ENCODE measurements at places on chromosomes 7 and 10.

DNA sequence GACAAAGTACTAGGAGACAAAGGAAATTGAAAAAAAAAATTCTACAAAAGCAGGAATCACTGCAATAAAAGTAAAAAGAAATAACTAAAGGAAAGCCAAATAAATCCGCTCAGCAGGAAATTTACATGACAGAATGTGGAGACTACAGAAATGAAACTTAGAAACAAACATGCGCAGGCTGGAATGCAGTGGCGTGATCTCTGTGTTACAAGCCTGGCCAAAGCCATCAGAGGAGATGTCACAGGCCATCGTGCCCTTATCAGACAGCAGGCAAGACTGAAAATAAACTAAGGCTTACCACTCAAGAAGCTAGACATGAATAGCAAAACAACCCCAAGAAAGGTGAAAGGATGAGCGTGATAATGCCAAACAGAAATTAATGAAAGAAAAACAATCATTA is 6.3 kb upstream of the CAMK2B start:
- no peak for DNase-seq

GRCh38 chr7:94433224-94433623 is 38.5 kb downstream of the COL1A2 start:
- DNase-seq = no peak

DNA sequence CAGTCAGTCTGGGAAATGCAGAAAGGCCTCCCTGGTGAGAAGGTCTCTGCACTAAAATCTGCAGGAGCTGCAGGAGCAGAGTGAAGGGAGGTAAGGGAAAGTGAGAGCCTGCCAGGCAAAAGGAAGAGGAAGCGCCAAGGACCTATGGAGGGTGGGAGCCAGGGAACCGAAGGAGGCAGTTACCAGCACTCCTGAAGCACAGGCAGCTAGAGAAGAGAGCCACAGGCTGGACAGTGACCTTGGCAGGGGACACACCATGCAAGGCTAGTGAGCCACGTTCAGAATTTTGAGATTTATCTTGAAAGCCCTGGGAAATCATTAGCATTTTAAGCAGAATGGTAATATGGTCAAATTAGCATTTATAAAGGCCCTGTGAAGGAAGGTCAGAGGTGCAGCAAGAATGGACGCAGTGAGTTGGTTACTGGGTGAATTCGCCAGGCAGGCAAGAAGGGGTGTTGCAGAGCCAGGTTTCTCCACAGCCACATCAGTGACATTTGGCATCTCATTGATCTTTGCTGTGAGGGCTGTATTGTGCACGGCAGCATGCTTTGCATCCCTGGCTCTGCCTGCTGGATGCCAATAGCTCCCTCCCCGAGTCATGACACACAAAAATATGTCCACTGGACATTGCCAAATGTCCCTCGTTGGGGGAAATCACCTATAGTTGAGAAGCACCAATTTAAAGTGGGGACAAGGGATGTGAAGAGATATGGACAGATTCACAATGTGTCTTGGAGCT is 54.7 kb upstream of the LANCL2 start:
- DNase-seq = no peak

DNA sequence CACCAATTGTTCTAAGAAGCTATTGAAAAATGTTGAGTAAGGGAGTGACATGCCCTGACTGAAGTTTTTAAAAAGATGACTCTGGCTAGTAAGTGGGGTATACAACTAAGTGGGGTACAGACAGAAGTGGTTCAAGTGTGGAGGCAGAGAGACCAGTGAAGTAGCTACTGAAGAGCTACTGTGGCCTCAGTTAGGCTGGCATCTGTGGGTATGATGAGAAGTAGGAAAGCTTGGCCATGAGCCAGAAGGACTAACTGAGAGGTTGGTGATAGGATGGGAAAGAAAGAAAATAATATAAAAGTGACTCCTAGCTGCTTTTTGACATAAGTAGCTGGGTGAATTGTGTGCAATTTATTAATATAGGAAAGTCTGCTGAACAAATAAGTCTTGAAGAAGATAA is 176.6 kb downstream of the SEMA3D start:
- no peak for DNase-seq

GRCh38 chr10:55263327-55263726 is 462.3 kb upstream of the PCDH15 start:
- DNase-seq = no peak

- no peak for DNase-seq
These were observed 11.7 kb downstream of the TMEM184A start for GRCh38 chr7:1544178-1544895.

DNA sequence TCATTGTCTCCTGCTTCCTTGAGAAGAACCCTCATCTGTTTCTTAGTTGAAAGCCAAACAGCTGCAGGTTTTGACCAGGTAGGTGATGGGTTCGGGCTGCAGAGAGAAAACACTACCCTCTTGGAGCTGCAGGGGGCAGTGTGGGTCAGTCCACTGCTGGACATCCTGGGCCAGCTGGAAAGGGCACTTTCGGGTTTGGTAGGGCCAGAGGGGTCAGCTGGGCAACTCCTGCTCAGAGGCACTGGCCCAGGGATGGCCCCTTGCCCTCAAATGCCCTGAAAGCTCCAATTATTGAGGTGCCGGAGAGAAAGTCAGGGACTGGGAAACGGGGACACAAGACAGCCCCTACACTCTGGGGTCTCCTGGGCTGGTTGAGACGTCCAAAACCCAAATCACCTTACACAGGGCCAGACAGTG is 90.7 kb downstream of the MKI67 start:
- peak; percentile 48 for DNase-seq

GRCh38 chr10:119208553-119208940 is 1.2 kb downstream of the GRK5 start:
- DNase-seq = no peak

DNA sequence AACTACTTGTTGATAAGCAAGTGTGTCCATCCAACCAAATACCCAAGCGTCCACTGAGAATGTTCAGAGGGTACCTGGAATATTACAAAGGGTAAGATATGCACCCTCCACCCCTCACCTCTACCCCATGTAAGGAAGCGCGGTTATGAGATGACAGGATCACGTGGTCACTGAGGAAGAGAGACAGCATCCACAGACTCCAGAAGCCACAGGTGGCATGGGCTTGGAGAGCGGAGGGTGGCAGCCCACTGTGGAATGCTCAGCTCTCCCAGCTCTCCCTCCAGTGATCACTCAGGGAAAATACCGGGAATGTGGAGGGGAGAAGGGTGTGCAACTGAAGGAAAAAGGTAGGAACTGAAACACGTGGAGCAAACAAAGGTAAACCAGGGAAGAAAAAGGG is 25.7 kb downstream of the SFMBT2 start:
- no peak for DNase-seq

DNA sequence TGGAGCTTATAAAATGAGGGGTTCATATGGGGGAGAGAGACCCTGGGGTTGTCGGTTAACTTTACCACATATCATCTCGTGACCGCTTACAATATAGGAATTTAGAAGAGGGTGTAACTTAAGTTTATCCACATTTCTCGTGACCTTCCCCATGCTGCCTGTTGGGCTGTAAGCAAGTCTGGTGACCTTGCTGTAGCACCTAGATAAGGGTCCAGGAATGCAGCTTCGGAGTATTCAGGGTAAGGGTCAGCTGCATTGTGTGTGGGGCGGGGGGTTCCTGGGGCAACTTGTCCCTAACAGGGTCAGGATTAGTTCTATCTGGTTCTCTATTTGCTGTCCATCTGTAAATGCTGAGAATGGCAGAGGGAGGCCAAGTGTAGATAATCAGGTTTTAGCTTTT is 1.3 kb upstream of the CHST3 start:
- no peak for DNase-seq

GRCh38 chr7:37095122-37095521 is 353.5 kb downstream of the ELMO1 start:
- DNase-seq = no peak

GRCh38 chr7:99642027-99642426 is 25.3 kb downstream of the ZSCAN25 start:
- DNase-seq = no peak

- no peak for DNase-seq
These were observed 225.7 kb upstream of the PPP2R2D start for GRCh38 chr10:131675104-131675503.

DNA sequence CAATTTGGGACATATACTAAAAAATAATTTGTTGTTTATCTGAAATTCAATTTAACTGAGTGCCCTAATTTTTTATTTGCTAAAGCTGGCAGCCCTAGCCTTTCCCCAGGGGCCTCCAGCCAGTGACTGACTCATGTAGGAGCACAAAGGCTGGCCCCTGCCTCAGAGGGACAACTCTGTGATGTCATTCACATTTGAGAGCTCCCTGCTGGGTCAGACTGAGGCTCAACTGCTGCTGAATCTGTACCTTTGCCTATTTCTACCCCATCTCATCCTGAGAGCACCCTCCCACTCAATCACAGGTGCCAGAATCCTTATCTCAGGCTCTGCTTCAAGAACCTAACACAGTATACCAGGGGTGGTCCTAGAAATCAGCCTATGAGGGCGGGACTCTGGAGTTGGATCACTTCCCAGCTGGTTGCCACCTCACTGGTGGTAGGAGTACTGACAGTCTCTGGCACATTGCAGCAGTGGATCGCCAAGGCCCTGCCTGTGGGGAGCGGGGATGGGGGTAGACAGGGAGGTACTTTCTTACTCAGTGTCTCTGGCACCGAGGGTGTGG is 11.6 kb downstream of the GCK start:
- DNase-seq = no peak

GRCh38 chr10:57142925-57143576 is 782.0 kb upstream of the ZWINT start:
- no peak for DNase-seq

- DNase-seq = no peak
These were observed 165.2 kb upstream of the CDCA7L start for GRCh38 chr7:22110881-22111280.

GRCh38 chr7:158023681-158024350 is 563.8 kb downstream of the PTPRN2 start:
- no peak for DNase-seq

- DNase-seq = no peak
These were observed 49.0 kb upstream of the ABI1 start for GRCh38 chr10:26909753-26910152.

GRCh38 chr7:54679490-54679817 is 79.6 kb downstream of the SEC61G start:
- no peak for DNase-seq

DNA sequence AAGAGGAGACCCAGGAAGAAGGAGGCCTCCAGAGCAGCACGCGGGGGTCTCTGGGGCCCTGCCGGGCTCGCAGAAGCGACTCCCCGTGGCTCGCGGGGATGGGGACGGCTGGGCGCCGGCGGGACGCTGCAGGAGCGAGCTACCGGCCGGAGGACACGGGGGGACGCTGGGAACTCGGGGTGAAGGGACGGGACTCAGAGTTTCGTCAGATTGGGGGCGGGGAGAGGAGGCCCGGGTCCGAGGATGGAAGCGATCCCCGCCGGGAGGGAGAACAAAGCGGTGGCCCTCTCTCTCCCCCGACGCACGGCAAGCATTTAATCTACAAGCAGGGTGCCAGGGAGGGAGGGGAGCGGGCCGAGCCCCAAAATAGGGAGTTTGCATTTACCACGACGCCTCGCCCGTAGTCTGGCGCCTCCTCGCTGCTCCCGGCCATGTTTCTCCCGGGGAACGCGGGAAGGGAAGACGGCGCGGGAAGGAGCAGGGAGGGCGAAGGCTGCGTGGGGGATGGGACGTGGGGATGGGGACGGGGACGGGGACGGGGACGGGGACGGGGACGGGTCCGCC is at the start of gene PRTFDC1:
PRTFDC1 (minus strand) TSS at position 464 of the 564 bp plus-strand sequence; CDS start at position 433, 31 bp downstream.
- no peak for DNase-seq

- DNase-seq = no peak
These were observed 41.9 kb downstream of the SEMA3C start for GRCh38 chr7:80876894-80877414.

DNA sequence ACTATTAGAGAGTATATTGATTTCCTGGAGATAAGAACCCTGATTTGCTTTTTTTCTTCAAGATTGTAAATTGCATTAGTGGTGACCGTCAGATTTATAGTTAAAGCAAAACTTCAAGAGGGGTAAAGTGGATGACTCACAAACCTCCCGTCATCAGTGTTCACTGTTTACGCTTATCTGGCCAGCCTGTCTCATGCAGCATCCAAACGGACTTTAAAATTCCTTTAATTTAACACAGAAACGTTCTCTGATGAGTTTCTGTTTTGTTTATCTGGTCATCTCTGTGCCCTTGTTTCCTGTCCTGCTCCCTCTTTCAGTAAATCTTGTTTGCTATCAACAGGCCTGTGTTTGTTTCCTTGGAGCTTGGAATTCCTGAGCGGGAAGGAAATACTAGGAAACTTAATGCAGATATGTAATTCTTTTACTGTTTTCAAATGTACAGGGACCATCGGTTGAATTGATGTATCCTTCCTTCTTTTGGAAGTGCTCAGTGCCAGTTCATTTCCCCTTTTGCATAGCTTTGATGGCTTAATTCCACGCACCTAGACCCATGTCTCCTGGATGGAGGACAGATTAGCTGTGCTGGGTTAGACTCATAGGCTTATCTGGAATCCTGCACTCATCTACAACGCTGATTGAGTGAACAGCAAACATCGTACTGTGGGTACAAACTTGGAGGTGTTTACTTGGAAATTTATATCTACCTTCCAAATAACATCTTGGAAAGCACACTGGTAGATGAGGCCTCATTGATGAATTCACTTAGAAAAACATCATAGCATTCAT is 21.3 kb downstream of the PTPRE start:
- DNase-seq = no peak

All from stimulated activated CD4-positive, alpha-beta T cell treated with anti-CD3 and anti-CD28 coated beads, Interleukin-1b, Interleukin-23, amount 100 ng/mL, for 1 hour (primary cell).